Non-pigmented ciliary epithelial cell (primary cell): ENCODE measurements at places on chromosomes 4 and X.
A peak's percentile ranks its signal among the peaks of the same experiment; 100 is the strongest.

GRCh38 chr4:128298852-128299251 lies 11.2 kb upstream of the PGRMC2 start:
- no peak for DNase-seq

DNA sequence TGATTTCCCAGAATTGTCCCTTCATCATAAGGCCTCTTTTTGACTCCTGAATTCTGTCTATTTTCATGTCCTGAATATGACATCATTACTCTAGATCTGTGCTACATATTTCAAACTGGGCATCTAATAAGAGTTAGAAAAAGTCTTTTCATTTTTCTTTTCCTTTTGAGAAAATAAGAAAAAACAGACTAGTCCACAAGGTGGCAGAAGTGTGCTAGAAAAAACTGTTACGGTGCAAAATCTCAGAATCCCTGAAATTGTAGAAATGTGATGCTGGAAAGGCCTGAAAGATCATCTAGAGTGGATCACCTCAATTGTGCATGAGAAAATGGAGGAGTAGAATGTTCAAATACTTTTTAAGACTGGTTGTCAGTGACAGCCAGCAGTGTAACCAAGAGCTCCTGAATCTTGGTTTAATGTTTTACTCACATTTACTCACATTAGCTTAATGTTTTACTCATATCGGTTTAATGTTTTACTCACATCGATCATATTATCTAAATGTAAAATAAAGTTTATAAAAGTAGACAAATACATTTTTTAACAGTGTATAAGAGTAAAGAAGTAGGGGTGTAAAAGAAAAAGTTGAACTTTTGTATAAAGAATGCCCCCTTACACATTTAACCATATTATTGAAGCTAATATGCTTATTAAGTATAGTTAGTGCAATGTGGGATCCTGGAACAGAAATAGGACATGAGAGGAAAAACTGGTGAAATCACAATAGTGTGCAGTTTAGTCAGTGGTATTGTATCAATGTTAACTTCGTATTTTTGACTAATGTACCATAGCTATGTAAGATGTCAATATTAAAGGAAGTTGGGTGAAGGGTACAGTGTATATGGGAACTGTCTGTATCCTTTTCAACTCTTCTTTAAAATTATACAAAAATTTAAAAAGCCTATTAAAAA lies 15.2 kb downstream of the ASB11 start:
- DNase-seq: no peak

DNA sequence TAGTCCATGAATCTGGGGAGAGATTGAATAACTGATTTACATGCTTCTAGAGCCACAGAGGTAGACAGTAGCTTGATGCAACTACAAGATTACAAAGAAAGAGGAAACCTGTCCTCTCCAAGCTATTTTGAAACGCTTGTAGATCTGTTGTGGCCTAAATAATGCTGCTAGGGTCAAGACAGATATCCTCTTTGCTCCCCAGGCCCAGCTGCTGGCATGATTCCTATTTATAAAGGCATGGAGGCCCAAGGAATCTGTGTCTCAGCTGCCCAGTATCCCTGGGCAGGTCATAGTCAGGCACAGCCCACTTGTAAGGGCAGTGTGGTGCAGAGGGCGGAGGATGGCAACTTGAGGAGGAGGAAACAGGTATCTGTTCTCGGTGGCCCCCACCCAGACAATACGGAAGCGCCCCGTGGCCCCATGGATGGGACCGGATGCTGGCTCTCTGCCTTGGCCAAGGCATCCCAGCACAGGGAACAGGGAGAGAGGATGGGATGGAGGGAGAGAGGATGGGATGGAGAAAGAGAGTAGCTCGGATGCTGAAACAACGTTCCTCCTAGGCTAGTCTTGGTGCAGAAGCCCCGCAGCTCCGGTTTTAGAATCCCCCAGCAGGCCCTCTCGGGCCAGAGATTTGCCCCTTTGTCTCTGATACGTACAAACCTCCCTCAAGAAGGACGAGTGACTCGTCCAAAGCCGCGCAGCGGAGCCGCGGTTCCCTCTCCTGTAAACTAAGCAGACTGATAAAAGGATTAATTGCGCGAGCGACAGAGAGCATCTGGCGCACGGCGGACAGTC lies 767 bp upstream of the SMIM20 start:
- DNase-seq: no peak

- DNase-seq: no peak
Measured at GRCh38 chrX:14934423-14934822, 61.2 kb downstream of the MOSPD2 start.

GRCh38 chr4:145735347-145735675 lies 55.4 kb downstream of the C4orf51 start:
- peak; percentile 95 for DNase-seq

DNA sequence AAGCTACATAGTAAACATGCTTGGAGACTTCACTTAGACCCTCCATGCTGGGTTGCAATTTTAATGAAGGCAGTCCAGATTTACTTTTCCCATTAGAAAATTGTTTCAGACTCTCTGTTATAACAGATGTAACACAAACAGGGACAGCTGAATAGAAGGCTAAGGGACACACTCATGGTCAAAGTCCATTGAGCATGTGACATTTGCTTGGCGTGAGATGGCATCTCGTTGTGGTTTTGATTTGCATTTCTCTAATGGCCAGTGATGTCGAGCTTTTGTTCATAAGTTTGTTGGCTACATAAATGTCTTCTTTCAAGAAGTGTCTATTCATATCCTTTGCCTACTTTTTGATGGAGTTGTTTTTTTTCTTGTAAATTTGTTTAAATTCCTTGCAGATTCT lies 358.2 kb upstream of the CLNK start:
- no peak for DNase-seq

DNA sequence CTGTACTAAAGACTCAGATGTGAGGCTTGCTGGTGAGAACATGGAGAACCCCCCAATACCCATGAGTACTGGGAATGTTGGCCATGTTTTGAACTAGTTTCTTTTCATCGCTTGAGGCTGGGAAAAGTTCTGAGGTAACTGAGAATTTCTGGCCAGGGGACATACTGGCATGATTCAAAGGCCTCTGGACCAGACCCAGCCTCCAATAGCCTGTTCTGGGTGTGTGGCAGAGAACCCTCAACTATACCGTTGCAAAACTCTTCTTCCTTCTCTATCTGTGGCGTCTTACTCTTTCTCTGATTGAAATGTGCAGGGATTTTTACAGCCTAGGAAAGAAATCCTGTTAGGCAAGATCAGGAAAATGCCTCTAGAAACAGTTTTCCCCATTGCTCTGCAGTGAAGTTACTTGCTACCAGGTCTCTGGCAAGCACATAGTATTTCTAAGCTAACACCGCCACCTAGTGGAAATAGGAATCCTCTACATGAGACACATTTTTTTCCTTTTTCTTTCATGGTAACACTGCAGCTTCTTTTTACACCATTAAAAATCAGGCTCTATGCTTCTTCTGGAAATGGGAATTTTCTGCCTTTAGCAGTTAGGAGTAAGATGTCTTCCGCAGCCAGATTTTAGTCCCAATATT lies 170.7 kb upstream of the ZCCHC13 start:
- DNase-seq: peak; percentile 9

DNA sequence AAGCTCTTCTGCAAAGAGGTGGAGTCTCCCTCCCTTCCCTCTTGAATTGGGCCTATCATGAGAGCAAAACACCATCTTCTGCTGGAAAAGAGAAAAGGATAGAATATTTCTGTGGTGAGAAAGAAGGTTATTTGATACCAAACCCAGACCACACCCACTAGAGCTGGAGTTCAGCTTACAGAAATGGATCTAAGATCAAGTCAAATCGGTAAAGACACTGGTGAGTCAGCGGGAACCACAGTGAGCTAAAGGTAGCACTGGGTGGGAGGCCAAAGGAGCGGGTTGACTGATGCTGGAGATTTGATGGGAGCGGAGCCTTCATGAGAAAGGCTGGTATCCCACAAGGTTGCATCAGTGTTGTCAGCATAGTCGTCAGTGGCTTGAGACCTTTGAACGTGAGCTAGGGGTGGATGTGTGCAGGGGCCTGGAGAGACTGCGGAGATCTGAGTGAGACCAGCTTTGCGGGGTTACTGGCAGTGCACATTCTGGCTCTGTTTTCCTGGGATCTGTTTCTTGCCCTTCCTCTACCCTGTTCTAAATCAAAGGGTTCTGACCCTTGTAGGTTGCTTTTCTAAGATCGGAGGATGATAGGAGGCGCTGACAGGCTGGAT lies 106.4 kb upstream of the SCOC start:
- DNase-seq: peak; percentile 94

DNA sequence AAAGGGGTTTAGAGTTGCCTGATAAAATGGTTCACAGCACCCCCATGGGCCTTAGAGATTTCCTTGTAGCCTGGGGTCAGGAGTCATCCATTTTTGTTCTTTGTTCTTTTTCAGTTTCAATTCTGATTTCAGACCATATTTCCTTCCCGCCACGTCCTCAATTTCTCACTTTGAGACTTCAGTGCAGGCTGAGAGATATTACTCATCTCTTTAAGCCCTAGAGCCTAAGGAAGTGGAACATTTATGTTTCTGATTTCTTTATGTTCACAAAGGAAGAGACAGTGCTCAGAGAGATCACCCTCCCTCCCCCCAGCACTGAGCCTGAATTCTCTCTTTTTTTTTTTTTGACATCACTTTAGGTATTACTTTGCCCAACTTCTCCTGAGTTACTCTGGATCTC lies 56.3 kb downstream of the MSN start:
- DNase-seq: no peak

DNA sequence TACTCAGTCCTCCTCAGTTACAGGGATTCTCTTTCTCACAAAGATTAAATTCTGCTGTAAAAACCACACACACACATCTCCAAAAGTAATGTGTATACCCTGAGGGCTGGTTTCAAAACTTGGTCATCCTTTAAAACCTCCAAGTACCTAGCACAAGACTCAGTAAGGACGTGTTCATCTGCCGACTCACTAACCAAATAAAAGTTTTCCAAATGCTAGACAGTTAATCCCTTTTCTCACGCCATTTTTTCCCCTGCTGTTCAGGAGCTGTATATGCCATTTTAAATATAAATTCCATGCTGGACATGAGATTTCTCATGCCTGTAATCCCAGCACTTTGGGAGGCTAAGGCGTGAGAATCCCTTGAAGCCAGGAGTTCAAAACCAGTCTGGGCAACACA lies 3.9 kb upstream of the SAT1 start:
- DNase-seq: no peak

GRCh38 chrX:65463550-65463949 lies 71.0 kb downstream of the LAS1L start:
- DNase-seq: peak; percentile 1

DNA sequence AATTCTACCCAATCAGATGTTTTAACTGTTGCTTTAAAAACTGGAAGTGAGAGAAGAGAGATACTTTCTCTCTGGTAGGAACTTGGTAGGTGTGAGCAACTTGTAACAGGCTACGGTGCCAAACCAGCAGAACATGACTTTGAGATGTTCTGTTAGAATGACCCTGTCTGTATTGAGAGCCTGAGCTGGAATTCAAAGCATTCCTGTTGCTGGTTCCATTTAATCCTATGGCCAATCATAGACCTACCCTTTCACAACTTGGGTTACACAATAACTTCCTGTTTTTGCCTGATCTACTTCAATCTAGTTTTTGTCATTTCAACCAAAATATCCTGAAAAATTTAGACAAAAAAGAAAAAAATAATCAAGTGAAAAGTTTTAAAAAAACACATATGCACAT lies 1.7 kb upstream of the PRRG1 start:
- DNase-seq: no peak

- DNase-seq: no peak
Measured at GRCh38 chr4:15376145-15376544, 51.7 kb upstream of the C1QTNF7 start.

DNA sequence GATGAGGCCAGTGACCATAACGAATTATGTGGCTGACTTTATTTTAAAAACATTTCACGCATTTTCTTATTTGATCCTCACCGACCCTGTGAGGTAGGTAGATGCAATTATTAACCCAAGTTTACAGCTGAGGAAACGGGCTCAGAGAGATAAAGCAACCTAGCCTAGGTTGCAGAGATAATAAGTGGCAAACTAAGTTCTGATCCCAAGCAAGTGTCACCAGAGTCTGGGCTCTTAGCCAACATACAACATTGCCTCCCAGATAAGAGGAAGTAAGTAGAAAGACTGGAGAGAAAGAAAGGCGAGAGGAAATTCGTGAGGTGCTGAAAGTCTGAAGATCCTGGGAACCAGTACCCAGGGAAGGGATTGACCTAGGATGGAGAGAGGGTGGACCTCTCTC lies 77.4 kb upstream of the GPR50 start:
- DNase-seq: no peak

DNA sequence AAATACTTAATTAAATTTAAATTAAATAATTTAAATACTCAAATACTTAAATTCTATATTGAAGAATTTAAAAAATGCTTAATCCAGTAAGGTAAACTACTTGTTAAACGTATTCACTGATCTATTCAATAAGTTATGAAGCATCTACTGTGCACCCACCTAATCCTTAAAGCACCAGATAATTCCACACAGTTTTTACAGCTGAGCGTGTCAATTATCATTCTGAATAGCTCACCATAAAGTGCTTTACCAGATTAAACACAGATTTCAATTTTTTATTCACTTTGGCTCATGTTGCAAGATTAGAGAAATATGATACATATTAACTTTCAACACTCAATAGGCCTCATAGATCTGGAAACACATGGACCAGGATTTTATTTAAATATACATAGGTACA lies 79.2 kb upstream of the DDIT4L start:
- DNase-seq: no peak

- DNase-seq: no peak
Measured at GRCh38 chr4:31068257-31069075, 348.3 kb downstream of the PCDH7 start.

- DNase-seq: no peak
Measured at GRCh38 chrX:16120431-16120830, 2.9 kb upstream of the GRPR start.

GRCh38 chrX:3811331-3812311 lies 98.2 kb upstream of the PRKX start:
- no peak for DNase-seq

DNA sequence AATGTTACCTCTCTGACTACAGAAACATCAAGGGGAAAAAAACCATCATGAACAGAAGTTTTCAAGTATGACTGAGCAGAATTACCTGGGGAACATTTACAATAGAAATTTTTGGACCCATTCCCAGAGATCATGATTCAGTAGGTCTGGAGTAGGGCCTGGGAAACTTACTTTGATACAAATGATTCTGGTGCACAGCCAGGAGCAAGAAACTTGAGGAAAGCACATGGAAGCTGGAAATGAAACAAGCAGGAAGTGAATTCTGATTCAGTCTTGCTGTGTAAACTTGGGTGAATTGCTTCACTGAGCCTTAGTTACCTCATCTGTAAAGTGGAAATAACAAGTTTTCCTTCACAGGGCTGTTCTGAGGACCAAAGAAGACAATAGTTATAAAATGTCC lies 192.5 kb upstream of the TAPT1 start:
- DNase-seq: no peak

DNA sequence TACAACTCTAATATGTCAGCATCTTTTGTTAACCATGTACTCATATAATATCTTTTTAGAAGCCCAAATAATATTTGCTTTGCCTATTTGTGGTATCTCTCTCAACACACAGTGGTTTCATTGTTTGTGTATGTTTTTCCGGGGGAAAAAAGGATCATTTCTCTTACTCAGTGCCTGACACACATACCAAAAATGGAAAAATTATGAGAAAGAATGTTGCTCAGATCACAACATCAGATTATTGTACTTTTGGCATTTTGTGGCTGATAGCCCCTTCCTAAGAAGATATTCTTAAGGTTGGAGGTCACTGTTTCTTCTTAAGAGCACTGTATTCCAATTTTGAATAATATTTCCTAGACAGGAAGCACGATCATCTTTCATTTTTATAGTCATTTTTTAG lies 93.6 kb downstream of the PDLIM5 start:
- DNase-seq: peak; percentile 72

GRCh38 chrX:110316351-110317060 lies 1.4 kb downstream of the AMMECR1 start:
- no peak for DNase-seq

- no peak for DNase-seq
Measured at GRCh38 chr4:54516556-54517215, 141.1 kb upstream of the KIT start.
